ENCODE measurements at places on chromosomes 1 and 21. TPM values are rescaled to one million over a fixed set of nuclear protein-coding genes. Genes with fewer than 3 reads are reported as not detected.

GRCh38 chr1:41313661-41314131 is 47.5 kb upstream of the FOXO6 start:
- H3K4me1 ChIP-seq: no peaks in the 10 kb centered on the region
- H3K4me3 ChIP-seq: no peak overlapping the region
- H3K36me3 ChIP-seq: no peaks in the 10 kb centered on the region
- no peak for DNase-seq
- no peak overlapping the region for H3K27ac ChIP-seq

GRCh38 chr1:15761366-15762128 is 3.0 kb downstream of the FBLIM1 start:
- no peak overlapping the region for H3K4me3 ChIP-seq
- H3K27me3 ChIP-seq: no peaks in the 10 kb centered on the region
- peak overlapping the region; percentile 51 for H3K27ac ChIP-seq
- no peak for DNase-seq
- H3K36me3 ChIP-seq: no peaks in the 10 kb centered on the region

Gene FAM163A
- total RNA-seq: 0.10 TPM

DNA sequence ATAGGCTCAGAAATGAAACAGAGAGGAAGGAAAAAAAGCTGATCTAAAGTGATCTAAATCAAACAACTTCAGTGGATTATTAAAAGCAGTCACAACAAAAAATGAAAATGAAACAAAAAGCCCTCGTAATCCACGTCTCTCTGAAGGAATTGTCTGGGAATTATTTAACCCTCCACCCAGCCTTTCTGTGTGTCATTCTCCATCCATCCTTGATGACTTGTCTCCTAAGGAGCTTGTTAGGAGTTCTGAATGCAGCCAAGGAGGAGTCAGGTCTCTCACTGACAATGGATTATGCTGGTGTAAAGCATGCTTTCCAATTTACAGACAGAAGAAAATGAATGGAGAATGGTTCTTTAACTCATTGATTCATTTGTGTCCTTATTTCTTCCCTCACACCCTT is 359.3 kb upstream of the RUNX1 start:
- no peaks in the 10 kb centered on the region for H3K36me3 ChIP-seq
- no peaks in the 10 kb centered on the region for H3K4me1 ChIP-seq
- H3K4me3 ChIP-seq: no peak overlapping the region

DNA sequence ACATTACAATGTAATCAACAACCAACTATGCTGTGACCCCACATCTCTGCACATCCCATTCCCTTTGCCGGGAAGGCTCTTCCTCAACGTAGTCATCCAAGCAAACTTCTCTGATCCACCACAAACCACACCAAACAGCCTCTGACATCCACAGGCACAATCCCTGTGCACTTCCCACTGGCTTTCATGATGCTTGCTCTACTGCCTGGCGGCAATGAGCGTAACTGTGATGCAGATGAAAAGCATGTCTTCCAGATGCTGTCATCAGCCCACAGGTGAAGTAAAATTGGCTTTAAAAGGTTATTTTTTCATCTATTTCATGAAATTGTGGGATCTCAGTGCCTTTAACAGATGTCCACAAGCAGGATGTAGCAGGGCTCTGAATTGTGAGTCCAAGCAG is 635.2 kb downstream of the SMYD3 start:
- no peaks in the 10 kb centered on the region for H3K4me1 ChIP-seq
- H3K36me3 ChIP-seq: no peaks in the 10 kb centered on the region
- H3K27me3 ChIP-seq: no peaks in the 10 kb centered on the region
- no peak overlapping the region for H3K27ac ChIP-seq

All from colonic mucosa (tissue), 4 donors.